ENCODE measurements at places on chromosomes 7 and 10. TPM values are rescaled to one million over a fixed set of nuclear protein-coding genes. Genes with fewer than 3 reads are reported as not detected.

Gene SPDYE6
- not detected for total RNA-seq

Gene METTL27
- total RNA-seq, result 8.2 TPM

Gene SPDYE5
- not detected for total RNA-seq

Gene SKIDA1
- total RNA-seq, result 0.74 TPM

Gene CREB5
- 4.7 TPM for total RNA-seq

Gene TEX47
- total RNA-seq, result not detected

Gene RNF148
- total RNA-seq, result not detected

Measured in A549 treated with Hydrocortisone at 1 μM for 4 hours (cell line).